ENCODE measurements at places on chromosomes 2 and 18.

DNA sequence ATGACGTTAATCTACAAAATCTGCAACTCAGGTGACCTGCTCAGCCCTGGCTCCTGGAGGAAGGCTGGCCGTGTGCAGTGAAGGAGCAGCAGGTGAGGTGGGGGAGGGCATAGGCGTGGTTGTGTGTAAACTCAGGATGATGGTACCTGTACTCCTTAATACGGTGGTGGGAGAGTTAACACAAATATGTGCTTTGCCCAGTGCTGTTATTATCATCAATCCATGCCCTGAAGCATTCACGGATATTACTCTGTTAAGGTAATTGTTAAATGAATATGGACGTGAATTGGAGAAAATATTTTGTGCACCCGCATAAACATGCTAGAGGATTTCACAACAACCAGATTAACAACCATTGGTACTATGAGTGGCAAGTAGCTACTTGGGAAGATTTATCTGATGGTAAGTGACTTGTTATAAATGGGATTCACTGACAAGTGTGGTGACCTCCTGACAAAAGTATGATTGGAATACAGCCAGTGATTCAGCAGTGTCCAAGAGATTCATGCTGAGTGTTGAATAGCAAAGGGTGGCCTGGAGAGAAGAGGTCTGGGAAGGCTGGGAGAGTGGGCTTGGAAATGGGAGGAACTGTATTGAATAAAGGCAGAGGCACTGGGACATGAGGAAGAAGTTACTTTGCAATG lies 194.1 kb downstream of the TPGS2 start:
- DNase-seq, result no peak

GRCh38 chr2:30201990-30202389 lies 29.3 kb upstream of the LBH start:
- no peak for DNase-seq

GRCh38 chr2:31996571-31997150 lies 14.1 kb downstream of the MEMO1 start:
- DNase-seq, result no peak

DNA sequence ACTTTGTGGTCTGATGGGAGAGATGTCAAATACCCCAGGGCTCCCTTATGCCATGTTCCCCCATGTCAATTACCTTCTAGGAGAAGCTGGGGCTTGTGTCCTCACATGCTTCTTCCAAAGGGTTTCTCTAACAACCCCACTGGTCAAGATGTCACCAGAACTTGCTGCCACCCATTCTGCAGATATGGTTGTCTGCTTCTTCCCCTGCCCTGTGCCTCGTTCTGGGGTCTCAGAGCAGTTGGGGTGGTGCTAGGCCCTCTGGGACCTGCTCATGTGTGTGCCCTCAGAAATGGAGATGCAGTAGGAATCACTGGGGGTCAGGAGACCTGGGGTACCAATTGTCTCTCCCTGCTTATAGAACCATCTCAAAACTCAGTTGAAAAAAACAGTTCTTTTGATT lies 268.6 kb downstream of the MYCN start:
- no peak for DNase-seq

DNA sequence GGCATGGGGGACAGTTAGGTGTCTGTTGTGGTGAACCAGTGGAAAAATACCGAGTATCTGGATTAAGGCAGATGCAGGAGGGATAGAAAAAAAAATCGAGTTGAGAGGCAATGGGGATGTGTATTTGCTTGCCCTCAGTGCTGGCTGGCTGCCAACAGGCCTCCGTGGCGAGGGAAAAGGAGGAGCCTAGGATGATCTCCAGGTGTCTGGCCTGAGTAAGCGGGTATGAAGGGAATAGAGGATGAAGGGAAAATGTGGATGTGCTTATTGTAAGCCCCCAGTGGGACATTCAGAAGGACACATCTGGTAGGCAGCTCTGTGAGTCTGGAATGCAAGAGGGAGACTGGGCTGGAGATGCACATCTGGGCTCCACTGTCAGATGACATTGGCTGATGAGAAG lies 22.8 kb downstream of the KCNS3 start:
- no peak for DNase-seq

GRCh38 chr2:17752892-17753802 lies 463 bp downstream of the SMC6 start:
- DNase-seq, result peak; percentile 50

DNA sequence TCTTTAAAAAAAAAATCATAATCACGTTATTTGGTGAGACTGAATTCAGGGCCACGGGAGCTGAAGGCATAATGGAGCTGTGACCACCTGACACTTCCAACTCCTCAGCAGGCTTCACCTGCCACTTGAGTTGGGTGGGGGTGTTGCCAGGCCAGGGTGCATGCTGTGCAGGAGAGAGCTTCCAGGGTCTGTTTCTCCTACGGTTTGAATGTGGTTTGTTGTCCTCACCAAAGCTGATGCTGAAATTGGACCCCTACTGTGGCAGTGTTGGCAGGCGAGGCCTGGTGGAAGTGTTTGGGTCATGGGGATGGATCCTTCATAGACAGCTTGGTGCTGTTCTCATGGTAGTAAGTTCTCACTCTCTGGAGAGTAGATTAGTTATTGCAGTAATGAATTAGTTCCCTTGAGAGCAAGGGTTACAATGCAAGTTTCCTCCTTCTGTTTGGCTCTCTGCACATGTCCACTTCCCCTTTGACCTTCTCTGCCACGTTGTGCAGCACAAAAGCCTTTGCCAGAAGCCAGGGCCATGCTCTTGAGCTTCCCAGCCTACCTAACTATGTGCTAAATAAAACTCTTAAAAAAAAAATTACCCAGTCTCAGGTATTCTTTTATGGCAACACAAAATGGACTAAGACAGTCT lies 38.3 kb upstream of the ANKRD44 start:
- DNase-seq, result no peak

GRCh38 chr2:180952731-180953336 lies 27.6 kb upstream of the UBE2E3 start:
- DNase-seq, result no peak

GRCh38 chr2:116073731-116074130 lies 1631.3 kb downstream of the DPP10 start:
- no peak for DNase-seq

- no peak for DNase-seq
These were observed 700.1 kb downstream of the ADCYAP1 start for GRCh38 chr18:1604751-1605150.

DNA sequence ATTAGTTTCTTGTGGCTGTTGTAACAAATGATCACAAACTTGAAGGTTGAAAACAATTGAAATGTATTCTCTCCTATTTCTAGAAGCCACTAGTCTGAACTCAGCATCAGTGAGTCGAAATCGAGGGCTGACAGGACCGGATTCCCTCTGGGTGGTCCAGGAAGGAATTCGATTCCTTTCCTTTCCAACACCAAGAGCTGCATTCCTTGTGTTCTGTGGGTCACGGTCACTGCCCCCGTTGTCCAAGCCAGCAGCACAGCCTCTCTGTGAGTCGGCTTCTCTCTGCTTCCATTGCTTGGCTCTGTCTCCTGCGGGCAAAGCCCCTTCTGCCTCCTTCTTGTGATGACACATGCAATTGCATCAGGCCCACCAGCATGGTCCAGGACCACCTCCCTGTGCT lies 67.3 kb downstream of the SMIM21 start:
- no peak for DNase-seq

GRCh38 chr2:78870343-78870967 lies 155.0 kb upstream of the REG3G start:
- DNase-seq, result no peak

- no peak for DNase-seq
These were observed 220.0 kb upstream of the TANK start for GRCh38 chr2:160940271-160940670.

- no peak for DNase-seq
These were observed 398.8 kb upstream of the TMEFF2 start for GRCh38 chr2:192593561-192593960.

- DNase-seq, result no peak
These were observed 53.2 kb downstream of the NEB start for GRCh38 chr2:151681051-151681450.

GRCh38 chr18:6009756-6010155 lies 114.4 kb upstream of the TMEM200C start:
- DNase-seq, result no peak

GRCh38 chr18:59554796-59555335 lies 142.4 kb downstream of the CCBE1 start:
- no peak for DNase-seq

DNA sequence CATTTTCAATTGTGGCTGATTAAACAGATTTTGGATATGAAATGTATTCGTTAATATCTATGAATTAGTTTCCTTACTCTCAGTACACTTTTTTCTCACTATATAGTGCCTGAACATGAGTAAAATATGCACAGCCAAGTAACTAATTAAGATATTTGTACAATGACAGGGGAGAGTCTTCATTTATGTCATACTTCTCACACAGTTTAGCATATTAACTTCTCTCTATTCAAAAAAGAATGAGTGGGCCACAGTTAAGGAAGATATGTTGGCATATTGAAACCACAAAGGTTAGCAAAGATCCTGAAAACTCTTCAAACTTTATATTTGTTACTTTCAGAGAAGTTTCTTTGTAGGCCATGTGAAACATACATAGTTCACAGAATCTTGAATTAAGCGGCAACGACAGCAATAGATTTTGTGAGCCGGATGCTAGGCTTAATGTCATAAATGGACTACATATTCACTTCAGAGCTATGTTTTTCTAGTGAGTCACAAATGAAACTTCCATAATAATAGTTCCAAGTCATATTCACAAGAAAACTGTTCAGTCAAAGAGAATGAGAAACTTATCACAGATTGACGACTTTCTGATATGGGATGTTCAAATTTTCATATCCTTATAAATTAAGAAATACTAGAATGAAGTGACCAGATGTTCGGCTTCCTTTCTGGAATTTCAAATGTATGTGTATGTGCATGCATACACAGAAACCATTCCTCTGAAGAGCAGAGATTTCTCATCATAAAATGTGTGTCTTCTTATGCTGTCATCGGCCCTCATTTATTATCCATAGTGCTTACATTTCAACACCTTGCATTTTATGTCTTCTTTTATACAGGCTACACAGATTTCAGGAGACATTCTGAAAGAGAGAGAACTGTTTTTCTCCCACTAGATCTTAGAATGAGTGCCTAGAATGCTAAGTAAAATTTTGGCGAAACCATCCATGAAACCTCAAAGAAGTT lies 584.0 kb downstream of the SATB2 start:
- DNase-seq, result no peak

- no peak for DNase-seq
These were observed 71.2 kb upstream of the FOSL2 start for GRCh38 chr2:28321426-28321825.

DNA sequence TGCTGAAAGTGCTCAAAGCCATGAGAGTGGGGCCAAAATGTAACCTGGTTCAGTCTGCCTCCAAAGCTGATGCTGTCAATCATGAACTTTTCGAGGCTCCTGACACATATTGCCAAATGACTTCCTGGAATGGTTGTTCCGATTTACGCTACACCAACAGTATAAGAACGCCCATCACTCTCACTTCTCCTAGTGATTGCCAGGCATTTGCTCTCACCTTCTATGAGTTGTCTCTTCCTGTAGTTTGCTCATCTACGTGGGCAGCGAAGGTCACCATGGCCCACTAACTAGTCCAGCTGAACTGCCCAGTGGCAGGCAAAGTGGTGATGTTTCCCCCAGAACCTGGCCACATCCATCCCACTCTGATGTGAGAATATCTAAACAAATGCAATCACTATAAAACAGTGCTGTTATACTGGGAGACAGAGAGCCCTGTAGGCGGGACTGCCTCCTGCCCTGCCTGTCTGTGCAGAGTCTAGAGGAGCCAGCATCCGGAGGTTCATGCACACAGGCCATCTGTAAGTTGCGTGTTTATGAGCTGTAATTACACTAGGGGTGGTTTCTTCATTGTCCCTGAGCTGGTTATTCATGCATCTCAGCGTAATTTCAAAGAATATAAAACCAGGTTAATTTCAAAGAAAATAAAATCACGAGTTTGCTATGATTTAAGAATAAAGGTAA lies 8.8 kb upstream of the CABLES1 start:
- DNase-seq, result no peak

DNA sequence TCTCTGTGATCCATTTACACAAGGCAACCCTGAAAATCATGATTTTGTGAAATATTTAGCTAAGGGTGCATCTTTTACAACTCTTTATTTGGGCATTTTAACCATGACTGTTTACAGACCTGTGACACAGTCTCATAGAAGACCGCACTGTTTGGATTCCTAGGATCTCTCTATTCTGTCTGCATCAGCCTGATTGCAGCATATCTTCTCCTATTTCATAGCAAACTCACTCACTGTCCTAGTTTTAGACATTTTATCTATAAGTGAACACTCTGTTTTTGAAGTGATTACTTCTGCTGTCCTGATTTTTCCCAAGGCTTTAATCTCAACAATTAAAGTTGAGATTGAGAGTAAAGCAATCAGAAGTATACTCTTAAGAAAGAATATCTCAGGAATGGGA lies 56.2 kb downstream of the CAVIN2 start:
- DNase-seq, result no peak

- DNase-seq, result no peak
These were observed 172.8 kb upstream of the SESTD1 start for GRCh38 chr2:179437430-179437829.

GRCh38 chr2:24182507-24182906 lies 7.7 kb downstream of the FAM228A start:
- no peak for DNase-seq

DNA sequence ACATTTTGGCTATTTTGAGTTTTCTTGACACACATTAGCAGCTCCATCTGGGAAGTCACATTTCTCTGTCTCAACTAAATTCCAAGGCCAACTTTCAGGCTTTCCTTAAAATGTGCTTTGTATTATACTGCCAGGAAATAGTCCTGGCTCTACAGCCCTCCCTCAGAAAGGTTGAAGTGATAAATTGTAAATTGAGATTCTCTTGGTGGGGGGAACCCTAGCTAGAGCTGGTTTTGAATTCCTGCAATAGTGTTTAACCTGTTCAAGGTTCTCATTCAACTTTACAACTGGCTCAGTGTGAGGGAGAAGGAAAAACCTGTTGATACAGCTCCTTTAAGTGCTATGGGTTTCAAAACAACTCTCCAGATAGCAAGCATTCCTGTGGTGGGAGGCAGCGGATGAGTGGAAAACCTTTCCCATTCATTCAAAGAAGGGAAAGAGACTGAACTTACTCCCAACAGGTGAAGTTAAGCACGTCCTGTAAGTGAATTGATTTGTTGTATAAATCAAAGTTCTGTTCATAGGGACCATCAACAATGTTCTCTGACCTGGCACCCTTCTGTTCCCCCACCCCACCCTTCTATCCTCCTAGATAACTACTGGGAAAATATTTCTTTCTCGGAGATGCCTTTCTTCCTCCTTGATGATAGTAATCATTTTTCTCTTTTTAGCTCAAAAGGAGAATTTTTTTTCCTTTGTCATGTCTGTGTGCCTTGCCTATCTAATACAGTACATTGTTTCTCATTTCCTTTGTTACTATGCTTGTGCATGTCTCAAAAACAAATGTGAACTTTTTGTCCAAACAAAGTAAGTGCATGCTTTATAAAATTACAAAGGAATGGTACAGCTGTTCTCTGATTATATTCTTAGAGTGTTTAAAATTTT lies 44.2 kb upstream of the SLC39A10 start:
- DNase-seq, result no peak

DNA sequence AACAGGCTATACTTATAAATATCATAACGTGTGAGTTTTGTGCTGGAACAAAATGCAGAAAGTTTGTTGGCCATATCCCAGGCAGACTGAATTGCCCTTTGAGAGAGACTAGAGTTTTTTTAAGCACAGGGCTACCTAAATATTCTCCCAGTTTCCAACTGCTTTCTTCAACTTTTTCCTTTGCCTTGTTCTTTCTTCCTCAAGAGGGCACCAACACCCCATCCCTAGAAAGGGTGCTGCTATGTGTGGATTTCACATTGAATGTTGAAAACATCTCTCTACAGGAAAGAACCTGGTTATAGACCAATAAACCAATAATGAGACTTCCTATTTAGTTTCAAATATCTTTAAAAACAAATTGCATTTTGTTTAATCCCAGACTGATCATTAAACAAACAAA lies 87.9 kb downstream of the ICOS start:
- DNase-seq, result no peak
